Activated CD4-positive, alpha-beta T cell treated with anti-CD3 and anti-CD28 coated beads, Interleukin-2, amount 50 U/mL, for 16 hours (primary cell): ENCODE measurements at places on chromosomes 11 and 22.
A peak's percentile ranks its signal among the peaks of the same experiment; 100 is the strongest.

GRCh38 chr11:120302001-120302805 is 22.9 kb upstream of the TLCD5 start:
- no peak for DNase-seq

DNA sequence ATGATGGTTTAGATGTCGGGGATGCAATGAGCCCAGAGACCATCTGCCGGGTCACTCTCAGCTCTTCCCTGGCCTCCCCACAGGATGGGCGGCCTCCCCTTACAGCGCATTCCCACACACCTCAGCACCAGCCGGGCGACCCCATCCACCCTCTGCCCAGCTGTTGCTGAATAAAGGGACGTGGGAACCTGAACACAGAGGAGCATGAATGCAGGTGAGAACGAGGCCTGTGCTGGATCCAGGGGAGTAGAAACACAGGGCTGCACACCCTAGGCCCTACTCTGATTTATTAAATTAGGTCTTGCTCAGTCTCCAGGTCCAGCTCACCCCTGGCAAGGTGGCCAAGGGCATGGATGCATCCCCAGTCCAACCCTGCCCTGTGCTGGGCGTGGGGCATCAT is 180.5 kb downstream of the CTTN start:
- DNase-seq, result no peak

- no peak for DNase-seq
These were observed 227.7 kb upstream of the B3GAT1 start for GRCh38 chr11:134639586-134640330.

DNA sequence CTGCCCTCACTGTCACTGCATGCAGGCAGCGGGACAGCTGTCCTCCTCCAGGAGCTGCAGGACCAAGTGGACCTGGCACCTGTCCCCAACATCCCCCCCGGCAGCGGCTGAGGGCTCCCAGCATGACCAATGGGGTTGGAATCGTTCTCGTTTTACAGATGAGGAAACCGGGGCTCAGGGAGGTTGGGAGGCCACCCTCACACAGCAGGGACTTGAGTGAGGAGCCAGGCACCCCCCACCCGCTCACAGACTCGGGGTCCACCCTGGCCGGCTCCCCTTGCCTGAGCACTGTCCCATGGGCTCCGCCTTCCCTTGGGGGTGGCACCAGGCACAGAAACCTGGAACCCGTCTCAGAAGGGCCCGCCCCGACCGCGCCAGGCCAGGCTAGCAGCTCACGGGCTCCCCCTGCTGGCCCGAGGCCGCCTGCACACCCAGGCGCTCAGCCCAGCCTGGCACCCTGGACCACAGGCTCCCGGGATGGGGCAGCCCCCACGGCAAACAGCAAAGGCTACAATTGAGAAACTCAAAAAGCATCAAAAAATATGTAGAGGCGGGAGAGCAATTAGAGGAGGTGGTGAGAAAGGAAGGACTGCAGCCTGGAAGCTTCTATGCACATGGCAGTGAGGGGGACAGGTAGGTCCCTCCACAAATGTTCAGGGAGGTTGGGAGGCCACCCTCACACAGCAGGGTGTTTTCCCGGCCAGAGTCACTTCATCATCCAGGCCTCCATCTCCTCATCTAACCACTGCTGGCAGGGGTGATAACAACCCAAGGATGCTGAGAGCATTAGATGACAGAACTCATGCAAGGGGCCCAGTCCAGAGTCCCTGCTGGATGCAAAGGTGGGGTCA is 12.8 kb downstream of the MACROD1 start:
- peak; percentile 71 for DNase-seq

DNA sequence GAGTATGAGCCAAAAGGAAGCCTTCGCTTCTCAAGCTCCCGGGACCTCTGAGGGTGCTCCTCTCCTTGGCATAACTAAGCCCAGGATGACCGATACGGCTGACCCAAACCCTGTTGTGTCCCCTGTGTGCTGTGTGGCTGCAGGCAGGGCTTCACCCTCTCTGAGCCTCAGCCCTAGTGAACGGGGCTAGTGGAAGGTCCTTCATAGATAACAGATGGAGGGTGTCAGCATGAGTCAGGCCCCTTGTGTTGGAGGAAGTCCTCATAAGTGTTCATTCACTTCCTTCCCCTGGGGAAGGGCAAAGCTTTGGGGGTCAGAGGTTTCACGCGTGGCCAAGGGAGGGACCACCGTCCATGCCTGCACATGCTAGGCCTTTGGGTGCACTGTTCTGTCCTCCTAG is 21.5 kb downstream of the SHISAL1 start:
- DNase-seq, result no peak

DNA sequence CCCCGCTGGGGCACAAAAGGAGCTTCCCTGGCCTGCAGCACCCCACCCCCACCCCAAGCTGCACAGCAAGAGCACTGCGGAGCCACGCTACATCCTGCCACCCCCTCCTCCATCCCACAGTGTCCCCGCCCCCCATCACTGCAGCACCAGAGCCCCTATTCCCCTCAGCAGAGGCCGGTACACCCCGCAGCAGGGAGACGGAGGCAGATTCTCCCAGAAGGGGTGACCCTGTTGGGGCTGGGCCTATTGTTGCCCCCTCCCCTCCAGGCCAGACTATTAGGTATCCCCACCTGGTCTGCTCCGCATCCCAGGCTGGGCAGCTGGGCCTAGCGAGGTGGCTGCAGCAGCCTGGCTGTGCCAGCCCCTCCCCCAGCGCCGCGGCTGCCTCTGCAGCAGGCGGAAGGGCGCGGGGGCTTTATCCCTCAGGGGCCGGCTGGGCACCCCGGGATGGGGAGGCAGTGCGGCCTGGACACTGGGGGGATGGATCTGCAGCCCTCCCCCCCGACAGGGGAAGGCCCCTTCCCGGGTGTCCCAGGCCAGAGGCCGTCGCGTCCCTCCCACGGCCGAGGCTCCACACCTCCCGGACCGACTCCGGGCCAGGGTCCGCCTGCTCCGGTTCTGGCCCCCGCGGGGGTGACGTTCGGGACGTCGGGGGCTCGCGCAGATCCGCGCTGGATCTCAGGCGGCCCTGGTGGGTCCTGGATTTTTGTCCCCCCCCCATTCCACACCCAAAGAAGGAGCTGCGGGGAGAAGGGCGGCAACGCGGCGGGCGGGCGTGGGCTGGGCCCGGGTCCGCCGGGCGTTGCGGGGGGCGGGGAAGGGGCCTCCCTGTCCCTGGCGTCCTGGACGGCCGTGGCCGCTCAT is 943 bp downstream of the DUSP8 start:
- no peak for DNase-seq

DNA sequence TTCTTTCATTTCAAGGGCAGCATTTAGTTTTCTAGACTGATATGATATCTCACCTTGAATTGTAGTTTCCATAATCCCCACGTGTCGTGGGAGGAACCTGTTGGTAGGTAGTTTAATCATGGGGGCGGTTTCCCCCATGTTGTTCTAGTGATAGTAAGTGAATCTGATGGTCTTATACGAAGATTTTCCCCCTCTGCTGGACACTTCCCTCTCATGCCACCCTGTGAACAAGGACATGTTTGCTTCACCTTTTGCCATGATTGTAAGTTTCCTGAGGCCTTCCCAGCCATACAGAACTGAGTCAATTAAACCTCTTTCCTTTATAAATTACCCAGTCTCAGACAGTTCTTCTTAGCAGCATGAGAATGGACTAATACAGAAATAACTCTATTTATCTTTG is 851.1 kb upstream of the FAT3 start:
- no peak for DNase-seq

DNA sequence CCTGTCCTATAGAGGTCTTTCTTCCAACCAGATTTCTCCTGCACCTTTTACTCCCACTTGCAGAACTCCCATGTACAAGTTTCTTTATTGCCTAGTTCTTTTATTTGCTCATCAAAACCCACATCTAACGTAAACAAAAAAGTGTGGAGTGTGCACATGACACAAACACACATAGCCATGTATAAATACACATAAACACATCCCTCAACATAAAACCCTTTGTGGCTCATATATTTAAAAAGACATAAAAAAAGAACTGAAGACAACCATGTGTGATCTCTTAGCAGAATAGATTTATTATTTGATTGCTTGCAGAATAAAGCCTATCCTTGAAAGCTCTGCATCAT is 1.7 kb downstream of the HBG2 start:
- no peak for DNase-seq

- DNase-seq, result no peak
These were observed 103.2 kb downstream of the ZBTB16 start for GRCh38 chr11:114162719-114163123.

- no peak for DNase-seq
These were observed 45.7 kb downstream of the KCNQ1OT1 start for GRCh38 chr11:2653930-2654739.

DNA sequence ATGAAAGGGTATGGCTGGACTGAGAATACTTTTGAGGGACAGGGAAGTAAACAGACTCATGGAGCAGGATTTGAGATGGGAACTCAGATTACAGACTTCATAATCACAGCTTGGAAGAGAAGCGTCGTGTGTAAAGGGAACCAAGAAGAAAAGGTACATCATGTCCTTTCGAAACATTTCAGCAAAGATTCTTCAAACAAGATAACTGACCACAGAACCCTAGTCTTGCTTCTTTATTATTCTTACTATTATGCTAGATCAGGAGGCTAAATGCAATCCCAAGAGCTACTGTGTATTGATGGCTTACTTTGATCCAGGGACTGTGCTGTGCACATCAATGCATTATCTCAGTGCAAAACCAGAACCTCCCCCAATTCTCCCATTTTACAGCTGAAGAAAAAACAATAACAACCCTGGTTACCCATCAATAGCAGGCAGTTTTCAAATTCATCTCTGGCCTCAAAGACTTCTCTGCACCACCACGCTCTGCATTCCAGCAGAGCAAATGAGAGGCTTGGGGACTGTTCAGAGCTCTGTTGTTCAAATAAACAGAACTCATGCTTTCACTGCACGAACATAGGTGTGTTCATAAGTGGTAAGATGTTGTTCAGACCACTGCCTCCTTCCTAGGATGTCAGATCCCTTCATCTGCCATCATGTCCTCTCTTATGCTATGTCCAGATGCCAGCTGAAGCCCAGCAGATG is 104.8 kb upstream of the NAV2 start:
- DNase-seq, result no peak

GRCh38 chr11:127223026-127223425 is 222.5 kb upstream of the KIRREL3 start:
- DNase-seq, result no peak

DNA sequence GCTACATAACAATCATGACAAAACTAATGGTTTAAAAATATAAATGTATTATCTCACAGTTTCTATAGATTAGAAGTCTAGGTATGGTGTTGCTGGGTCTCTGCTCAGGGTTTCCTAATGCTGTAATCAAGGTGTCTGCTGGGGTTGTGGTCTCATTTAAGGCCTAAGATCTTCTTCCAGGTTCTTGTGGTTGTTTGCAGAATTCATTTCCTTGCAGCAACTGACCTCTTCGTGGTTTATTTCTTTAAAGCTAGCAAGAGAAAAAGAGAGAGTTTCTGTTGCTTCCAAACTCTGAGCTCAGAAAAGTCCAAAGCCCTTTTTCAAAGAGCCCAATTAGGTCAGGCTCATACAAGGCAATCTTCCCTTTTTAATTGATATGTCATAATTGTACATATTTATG is 452.7 kb upstream of the CCDC179 start:
- DNase-seq, result no peak

DNA sequence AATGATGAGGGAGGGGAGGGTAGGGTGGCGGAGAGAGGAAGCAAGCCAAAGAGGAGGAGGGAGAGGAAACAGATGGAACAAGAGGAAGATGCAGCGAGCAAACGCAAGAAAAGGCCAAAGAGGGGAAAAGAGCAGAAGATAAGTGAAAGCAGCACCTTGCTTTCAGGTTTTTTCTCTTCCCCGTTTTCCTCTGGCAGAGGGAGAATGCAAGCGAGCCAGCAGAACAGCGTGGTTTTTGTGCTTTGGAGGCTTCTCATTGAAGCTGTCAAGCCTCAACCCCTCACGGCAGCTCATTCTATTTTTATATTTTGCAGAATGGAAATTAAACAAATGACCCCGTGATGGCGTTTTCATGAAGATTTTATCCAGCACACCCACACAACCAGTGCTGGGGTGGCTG is 67.1 kb upstream of the GRAMD1B start:
- DNase-seq, result no peak

- DNase-seq, result no peak
These were observed 1020.5 kb downstream of the BRD1 start for GRCh38 chr22:48807155-48807554.

DNA sequence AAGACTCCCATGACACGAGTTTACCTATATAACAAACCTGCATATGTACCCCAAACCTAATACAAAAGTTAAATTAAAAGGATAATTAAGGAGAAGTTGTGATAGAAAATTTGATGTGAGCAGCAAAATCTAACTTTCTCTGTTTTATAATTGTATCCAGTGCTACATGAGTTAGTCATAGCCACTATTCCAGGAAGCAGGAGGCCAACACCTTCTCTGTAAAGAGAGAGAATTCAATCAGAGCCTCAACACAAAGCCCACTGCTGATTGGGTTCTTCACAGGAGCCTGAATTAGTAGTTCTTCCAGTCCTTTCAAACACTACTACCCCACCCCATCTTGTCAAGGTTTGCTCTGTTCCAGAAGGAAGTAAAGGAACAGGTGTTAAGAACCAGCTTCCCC is 84.2 kb downstream of the BLID start:
- no peak for DNase-seq

GRCh38 chr22:22814666-22815396 is 72.8 kb upstream of the IGLL5 start:
- no peak for DNase-seq

- DNase-seq, result no peak
These were observed 2.9 kb upstream of the TTC36 start for GRCh38 chr11:118524356-118524755.

- no peak for DNase-seq
These were observed 16.9 kb upstream of the C22orf42 start for GRCh38 chr22:32175683-32176644.

DNA sequence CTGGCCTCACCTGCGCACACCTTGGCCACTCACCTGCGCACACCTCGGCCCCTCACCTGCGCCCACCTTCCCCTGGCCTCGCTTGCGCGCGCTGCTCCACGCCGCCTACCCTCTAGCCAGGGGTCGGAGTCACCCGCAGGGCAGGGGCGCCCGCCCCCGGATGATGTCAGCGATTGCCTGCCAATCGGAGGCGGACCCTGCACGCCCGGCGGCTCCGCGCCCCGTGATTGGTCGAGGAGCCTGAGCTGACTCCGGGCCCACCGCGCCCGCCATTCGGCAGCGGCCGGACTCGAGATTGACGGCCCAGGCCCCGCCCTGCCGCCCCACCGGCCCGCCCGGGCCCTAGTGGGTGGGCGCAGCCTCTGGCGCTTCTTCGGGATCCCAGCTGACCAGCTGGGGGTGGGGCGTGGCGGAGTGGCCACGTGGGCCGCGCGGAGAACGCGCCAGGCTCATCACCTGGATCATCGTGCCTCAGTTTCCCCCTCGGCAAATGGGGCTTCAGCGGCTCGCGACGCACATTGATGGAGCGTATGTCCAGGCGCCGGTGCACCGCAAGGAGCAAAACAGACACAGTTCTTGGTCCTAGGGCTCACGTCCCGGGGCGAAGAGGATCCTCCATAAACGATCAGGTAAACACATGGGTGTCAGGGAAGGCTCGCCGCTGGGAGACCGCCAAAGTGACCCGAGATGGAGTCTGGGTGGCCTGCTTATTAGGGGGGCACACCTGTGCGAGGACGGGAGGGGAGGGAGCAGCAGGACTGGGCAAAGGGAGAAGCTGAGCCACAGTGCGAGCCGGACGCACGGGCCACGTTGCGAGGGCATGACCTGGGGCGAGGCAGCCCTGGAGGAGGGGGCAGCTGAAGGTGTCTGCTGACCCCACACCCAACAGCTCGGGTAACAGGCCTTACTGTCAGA is at the start of gene DHCR7:
DHCR7 (minus strand) TSS at position 137 of the 915 bp plus-strand sequence. CDS start 3,441 bp downstream, outside the sequence.
- peak; percentile 97 for DNase-seq

- DNase-seq, result no peak
These were observed 617.1 kb downstream of the BRD1 start for GRCh38 chr22:49210606-49211005.
